ENCODE measurements at places on chromosomes 2 and 18.

DNA sequence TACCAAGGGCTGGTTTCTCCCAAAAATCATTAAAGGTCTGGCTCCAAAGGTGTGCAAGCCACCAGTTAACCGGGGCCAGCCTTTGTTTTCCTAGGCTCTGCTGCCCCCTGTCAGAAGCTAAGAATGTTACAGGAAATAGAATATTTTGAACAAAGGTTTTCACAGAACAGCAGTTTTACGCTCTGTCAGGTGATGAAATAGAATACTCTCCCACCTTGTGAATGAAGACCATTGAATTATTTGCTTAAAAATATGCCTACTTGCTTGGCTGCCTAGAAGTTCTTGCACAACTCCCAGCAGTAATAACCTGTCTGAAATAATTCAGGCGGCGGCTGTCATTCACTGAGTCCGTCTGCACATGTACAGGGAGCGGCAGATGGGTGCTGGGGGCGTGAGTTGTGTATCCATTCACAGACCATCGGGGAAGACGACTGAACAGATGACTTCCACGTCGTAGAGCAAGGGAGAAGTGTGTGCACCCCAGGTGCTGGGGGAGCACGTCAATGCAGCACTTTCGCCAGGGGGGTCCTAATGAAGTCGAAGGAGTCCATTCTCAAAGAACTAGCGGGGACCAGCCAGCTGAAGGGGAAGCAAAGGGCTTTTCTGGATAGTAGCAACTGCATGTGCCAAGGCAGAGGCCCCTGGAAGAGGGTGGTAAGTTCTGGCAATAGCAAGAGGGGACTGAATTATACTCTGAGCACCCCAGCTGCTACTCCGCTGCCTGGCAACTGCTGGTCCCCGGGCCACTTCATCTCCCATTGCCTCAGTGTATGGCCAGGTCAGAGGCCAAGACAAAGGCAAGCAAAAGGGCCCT is 56.1 kb downstream of the SF3B1 start:
- DNase-seq = peak; percentile 50

- peak; percentile 32 for DNase-seq
Observed at GRCh38 chr2:164992818-164993217, 37.5 kb upstream of the SLC38A11 start.

DNA sequence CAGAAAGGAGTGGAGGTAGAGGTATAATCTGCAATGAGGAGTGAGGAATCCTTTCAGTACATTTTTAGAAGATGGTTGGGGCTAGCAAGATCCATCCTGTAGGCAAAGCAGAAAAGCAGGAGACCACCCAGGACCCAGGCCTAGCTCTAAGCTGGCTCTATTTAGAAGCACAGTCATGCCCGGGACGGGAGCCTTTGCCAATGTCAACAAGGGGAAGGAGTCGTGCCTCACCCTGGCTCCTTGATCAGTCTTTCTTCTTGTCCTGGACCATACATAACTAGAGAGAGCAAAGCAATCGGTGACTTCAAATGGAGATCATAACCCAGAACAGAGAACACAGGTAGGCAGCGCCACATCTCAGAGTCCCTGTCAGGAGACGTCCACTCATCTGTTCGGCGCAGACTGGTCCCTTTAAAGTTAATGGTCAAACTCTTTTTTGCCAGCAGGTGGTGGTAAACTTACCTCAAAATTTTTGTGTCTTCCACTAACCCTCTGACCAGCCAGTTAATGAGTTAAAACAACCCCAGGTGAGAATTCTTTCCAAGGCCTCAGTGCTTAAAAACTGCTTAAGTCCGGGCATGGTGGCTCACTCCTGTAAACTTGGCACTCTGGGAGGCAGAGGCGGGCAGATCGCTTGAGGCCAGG is 8.0 kb downstream of the MC5R start:
- DNase-seq = no peak

DNA sequence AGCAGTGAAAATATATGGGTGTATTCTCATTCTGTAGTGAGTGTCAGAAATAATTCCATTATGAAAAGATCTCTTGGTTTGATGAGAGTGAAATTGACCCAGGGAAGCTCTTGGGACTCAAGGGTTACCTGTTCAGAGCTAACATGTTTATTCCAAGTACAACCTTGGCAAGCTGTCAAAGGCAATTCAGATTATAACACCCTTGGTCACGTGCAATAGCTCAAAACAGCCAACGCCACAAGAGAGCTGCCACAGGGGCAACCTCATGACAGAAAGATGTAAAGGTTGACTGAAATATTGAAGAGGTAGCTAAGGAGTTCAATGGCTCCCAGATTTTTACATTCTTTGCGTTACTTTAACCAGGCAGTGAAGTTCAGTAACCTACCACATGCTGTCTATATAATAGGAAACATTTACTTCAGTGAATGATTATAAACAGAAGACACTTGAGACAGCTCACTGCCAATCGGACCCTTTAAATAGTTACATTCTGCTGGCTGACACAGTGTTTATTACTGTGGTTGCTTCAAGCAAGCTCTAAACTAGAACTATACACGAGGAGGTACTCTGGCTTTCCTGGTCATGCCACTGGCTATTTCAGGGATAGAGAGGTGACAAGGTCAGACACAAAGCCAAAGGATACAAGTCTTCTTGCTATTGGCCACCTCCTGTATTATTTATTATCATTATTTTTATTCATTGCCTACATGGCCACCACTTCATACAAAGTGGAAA is 187.3 kb downstream of the PID1 start:
- no peak for DNase-seq

- no peak for DNase-seq
Observed at GRCh38 chr2:55923091-55923981, at the start of gene EFEMP1. Gene EFEMP1, minus strand, starts transcription at chr2:55923782. Its CDS starts 1,342 bp downstream, at chr2:55922440.

- no peak for DNase-seq
Observed at GRCh38 chr18:25348386-25349130, 3.4 kb downstream of the ZNF521 start.

DNA sequence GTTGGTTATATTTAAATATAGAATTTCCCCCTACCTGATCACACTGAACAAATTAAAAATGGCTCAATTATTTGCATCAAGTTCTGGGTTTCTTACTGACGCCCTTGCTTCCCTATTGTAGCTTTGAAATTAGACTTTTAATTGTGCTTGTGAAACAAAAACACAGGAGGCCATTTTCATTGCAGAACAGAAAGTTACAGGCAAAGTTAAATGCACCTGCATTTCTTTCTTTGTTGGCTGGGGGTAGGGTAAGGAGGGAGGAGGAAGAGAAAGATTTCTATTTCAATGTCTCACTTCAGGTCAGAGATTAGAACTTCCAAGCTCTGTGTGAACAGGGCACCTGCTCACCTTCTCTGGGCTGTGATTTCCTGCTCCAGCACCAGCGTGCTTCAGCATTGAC is 199.6 kb downstream of the BCL11A start:
- DNase-seq = no peak

- DNase-seq = no peak
Observed at GRCh38 chr2:11621410-11621809, 48.6 kb downstream of the NTSR2 start.

- no peak for DNase-seq
Observed at GRCh38 chr2:48362515-48362914, 167.4 kb upstream of the STON1 start.

All from effector CD4-positive, alpha-beta T cell (primary cell).